ENCODE measurements at places on chromosomes 3 and 15.

DNA sequence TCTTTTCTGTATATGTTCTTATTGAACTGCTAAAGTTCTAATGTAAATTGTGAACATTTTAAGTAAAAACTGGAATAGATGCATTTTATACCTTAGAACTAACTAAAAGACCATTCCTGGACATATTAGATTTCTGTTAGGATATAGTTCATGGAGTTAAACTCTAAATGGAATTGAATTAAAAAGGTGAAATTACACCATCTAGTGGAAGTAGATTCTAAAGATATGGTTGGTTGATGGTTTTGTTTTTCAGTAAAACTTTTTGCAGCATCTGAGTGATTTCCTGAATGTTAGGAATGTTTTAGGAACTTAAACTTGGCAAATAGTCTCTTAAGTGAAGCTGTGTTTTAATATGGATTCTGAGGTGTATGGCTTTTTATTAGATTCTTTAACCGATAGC is 96.8 kb downstream of the SLMAP start:
- no peak for DNase-seq

- no peak for DNase-seq
Measured at GRCh38 chr3:190073264-190074008, 47.3 kb downstream of the P3H2 start.

DNA sequence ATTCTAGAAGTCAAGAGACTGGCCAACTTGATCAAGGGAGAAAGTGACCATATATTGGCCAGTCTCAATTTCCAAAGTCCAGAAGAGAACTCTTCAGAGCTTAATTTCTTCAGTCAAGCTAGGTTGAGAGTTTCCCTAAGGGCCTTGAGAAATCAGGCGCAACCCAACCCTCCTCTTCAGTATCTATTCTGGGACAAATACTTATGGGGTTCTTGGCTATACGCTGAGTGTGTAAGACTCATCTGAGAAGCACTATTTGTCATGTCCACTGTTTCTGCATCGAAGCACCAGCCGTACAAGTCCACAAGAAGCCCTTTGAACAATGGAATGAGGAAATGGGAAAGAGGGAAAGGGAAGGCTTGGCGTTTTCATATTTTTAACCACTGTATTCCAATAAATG is 379.5 kb downstream of the CTNNB1 start:
- DNase-seq, result no peak

GRCh38 chr15:96416218-96416933 is 85.9 kb downstream of the NR2F2 start:
- no peak for DNase-seq

DNA sequence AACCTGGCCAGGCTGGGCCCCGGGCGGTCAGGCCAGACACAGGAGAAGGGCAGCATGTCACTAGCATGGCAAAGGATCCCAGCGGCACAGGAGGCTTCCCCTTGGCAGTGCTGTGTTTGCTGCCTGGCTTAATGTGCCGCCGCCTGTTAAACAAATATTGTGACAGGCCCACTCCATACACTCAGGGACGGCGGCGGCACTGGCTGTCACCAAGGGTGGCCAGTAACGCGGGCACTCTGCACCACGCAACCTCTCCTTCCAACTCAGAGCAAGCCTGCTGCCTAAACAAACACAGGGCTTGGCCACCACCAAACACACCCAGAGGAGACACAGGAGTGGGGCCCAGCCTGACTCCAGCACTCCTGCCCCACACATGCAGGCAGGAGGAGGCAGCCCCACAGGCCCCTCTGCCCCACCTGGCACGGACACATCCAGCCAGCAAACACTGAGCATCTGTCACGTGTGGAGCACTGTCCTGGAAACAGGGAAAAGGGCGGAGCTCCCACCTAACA is 48.0 kb downstream of the TPRA1 start:
- no peak for DNase-seq

DNA sequence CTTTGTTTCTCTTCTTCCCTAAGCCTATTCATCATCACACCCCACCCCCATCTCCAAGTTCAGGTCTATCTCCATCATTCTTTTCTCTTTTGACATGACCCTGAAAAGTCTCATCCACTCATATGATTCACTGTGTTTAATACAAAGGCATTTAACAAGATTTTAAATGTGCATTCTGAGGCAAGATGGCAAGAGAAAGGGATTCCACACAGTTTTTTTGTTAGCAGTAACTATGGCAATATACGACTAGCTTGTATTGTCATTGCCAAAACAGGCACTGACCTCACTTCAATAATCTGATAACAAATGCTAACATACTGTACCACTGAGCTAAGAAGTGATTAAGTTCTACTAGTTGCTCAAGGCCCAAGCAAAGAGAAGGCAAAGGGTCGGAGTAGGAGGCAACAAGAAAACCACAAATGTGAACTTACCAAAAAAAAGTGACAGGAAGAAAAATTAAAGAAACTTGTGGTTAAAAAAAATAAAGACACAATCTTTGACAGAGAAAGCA is 53.2 kb downstream of the FBN1 start:
- DNase-seq, result no peak

DNA sequence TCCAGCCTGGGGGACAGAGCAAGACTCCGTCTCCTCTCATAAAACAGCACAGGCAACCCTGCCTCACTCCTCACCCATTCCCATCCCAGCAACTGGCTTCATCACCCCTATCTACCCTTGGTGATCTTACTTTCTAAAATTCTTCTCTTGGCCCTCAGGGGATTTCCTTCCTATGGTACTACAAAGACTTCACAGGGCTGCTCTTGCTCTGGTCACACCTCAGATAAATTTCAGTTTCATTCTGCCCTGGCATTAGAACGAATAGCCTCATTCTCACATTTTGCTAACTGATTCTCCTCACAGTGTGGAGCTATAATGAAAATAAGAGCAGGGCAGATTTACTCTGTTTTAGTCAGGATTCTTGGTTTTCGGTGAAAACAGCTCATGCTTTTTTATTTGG is 22.1 kb upstream of the CRBN start:
- no peak for DNase-seq

GRCh38 chr3:133970916-133971315 is 58.8 kb downstream of the SLCO2A1 start:
- DNase-seq, result no peak

GRCh38 chr15:86865920-86866319 is 786.2 kb downstream of the AGBL1 start:
- no peak for DNase-seq

GRCh38 chr15:74800559-74801094 is 12.0 kb upstream of the LMAN1L start:
- DNase-seq, result no peak

GRCh38 chr15:43510200-43511011 is 7.0 kb upstream of the MAP1A start:
- DNase-seq, result peak; percentile 97

DNA sequence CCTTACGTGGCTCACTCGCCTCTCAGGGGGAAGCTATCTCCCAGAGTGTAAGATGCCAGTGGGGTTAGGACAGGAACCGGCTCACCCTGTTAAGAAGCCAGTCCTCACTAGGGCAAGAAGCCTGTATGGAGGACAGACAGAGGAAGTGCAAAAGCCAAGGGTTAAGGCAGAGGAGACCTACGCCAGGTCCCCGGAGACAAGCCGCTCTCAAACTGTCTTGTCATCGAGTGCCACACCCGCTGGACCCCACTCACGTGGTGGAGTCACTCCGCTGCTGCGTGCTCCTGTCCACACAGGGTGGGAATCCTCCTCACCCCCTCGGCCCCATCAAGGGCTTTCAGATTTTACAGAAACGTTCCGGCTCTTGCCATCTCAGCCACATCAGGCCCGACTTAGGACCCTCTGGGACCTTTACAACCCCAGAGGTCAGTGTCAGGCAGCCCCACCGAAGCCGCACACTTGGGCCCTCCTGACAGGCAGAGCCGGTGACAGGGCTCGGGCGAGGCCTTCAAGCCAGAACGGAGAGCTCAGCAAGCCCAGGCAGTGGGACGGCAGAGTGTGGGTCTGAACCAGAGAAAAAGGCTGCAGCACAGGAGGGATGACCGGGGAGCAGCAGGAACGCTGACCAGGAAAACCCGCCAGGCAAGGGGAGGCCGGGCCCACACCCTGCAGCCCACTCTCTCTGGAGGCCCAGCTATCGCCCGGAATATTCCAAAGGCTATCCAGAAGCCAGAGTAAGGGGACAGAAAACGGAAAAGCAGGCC is 61.7 kb downstream of the XXYLT1 start:
- DNase-seq, result no peak

GRCh38 chr15:59701880-59702279 is 12.8 kb upstream of the BNIP2 start:
- no peak for DNase-seq

DNA sequence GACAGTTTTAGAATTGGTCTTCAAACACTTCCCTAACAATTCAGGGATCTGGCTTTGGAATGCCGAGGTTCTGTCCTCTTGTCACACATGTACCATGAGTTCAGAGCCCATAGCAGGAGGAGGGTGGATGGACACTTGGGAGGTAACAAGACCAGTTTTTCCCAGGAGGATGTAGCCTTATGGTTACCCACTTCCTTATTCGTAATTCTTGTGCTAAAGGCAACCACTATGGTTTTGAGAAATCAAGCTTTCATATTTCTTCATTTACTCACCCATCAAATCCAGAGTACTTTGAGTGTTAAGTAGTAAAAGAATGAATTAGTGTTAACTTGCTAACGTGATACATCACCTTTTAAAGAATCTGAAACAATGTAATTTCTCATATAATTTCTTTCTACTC is 479.6 kb upstream of the ALCAM start:
- no peak for DNase-seq

DNA sequence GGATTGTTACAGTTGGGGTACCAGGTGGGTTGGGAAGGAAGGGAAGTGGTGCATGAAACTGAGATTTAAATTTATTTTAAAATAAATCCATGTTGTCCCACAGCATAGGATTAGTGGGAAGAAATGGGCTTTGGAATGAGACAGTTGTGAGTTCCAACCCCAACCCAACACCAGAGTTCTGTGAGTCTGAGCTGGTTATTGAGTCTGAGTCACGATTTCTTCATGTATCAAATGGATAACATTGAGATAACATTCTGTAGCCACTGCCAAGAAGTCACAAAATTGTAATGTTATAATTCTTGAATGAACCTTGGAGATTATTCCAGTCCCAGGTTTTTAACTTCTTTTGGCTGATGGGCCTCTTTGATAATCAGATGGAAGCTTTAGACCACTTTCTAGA is 13.7 kb downstream of the IFT122 start:
- no peak for DNase-seq

DNA sequence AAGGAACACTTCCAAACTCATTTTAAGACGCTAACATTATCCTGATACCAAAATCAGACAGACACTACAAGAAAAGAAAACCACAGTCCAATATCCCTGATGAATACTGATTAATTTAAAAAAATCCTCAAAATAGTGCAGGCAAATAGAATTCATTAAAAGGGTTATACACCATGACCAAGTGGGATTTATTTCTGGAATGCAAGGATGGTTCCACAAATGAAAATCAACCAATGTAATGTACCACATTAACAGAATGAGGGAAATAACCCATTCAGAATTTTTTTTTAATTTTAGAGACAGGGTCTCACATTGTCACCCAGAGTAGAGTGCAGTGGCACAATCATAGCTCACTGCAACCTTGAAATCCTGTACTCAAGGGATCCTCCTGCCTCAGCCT is 17.3 kb upstream of the AP4E1 start:
- DNase-seq, result no peak

- peak; percentile 61 for DNase-seq
Measured at GRCh38 chr15:59741274-59741906, 52.3 kb upstream of the BNIP2 start.

DNA sequence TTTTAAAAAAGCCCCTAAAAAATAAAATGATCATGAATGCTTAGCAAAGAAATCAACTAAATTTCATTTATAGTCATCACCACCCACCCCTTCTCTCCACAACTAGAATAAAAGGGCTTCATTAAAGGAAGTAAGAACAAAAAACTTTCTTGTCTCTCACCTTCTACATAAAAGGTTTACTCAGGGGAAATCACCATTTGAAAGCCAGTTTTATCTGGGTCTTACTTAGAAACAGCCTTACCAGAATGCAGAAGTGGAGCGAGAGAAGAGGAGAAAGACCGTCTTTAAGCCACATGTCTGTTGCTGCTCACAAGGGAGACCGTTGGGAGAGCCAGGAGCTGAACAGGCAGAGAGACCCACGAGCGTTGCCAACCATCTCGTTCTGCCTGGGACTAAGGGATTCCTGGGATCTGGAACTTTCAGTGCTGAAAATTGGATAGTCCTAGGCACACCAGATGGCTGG is 350.1 kb upstream of the PROK2 start:
- DNase-seq, result no peak

- DNase-seq, result no peak
Measured at GRCh38 chr3:171377859-171378258, 82.3 kb downstream of the TNIK start.

DNA sequence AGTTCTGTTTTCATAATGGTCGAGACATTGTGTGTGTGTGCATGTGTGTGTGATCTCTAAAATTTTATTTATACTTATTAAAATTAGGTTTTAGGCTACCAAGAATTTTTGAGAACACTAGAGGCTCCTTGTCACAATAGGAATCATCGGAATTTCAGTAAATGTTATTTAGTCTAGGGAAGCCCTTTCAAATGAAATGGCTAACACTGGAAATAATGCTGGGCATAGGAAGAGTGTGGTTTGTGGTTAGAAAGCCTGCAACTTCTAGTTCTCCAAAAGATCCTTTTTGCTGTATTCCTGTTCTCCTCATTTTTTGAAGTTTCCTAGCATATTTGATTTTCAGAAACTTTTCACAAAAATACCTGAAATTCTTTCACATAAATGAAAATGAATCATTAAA is 92.5 kb upstream of the MBNL1 start:
- DNase-seq, result no peak

DNA sequence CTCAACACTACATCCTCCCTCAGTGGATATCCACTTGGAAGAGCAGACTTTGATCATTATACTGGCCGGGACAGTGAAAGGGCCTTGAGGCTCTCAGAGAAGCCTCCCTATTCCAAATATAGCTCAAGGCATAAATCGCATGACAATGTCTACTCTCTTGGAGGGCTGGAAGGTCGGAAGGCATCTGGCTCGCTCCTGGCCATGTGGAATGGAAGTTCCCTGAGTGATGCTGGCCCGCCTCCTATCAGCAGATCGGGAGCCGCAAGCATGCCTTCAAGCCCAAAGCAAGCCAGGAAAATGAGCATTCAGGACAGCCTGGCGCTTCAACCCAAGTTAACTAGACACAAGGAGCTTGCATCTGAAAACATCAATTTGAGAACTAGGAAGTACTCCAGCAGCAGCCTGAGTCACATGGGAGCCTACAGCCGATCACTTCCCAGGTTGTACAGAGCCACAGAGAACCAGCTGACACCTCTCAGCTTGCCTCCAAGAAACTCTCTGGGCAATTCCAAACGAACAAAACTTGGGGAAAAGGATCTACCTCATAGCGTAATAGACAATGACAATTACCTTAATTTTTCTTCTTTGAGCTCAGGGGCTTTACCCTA is 25.4 kb downstream of the PHLDB2 start:
- DNase-seq, result no peak
